ENCODE measurements at places on chromosomes 1 and 21.

- no peak for DNase-seq
These were observed 27.5 kb downstream of the TRPM2 start for GRCh38 chr21:44380876-44381275.

- DNase-seq = no peak
These were observed 1.8 kb downstream of the LAMB3 start for GRCh38 chr1:209650454-209650853.

DNA sequence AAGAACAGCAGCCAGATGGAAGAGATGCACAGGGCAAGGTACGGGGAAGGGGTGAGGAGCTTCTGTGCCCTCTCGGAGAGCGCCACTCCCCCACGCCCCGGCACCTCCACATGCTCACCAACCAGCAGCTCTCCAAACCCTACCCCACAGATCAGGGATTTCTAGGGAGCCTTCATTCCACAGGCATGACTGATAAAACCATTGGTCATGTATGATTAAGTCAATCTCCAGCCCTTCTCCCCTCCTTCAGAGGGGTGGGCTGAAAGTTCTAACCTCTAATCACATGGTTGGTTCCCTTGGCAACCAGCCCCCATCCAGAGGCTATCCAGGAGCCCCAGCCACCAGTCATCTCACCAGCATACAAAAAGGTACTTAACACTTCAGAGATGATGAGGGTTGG is 144.7 kb downstream of the TGFBR3 start:
- DNase-seq = peak; percentile 33

DNA sequence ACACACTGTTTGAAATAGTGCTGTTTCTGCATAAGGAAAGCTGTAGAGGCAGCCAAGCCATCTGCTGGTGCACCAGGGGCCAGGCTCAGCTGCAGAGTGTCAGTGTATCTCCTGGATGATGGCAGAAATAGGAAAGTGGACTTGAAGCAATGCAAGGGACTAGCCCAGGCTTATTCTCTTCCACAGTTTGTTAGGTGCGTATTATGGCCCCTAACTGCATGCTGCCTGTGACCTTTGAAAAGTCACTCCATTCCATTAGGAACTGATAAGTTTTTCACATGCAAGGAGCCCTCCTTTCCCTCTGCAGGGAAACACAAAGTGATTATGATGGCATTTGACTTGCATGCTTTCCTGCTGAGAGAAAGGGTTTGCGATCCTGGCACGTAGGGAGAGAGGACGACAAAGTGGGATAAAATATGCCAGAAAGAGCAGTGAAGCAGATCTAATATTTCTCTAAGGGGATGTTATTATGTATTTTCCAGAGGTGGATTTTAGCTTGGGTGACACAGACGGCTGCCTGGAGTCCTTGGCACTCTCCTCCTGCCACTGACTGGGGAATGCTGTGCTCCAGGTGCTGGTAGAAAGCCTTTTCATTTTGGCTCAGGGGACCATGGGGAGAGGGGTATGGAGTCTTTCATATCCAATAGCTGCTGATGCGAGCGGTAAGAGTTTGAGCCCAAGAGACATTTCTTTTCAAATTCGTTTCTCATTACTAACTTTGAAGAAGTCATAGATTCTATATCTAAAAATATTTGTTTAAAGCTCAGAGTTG is 402.1 kb upstream of the B3GALT2 start:
- DNase-seq = no peak

- no peak for DNase-seq
These were observed 16.2 kb downstream of the ITGB3BP start for GRCh38 chr1:63506782-63507181.

- DNase-seq = no peak
These were observed 271.2 kb downstream of the MATN1 start for GRCh38 chr1:30452170-30452569.

- no peak for DNase-seq
These were observed 10.1 kb downstream of the ZZZ3 start for GRCh38 chr1:77672374-77672773.

- peak; percentile 22 for DNase-seq
These were observed 8.6 kb upstream of the BCL2L15 start for GRCh38 chr1:113895961-113896360.

- peak; percentile 52 for DNase-seq
These were observed 100.0 kb upstream of the EDEM3 start for GRCh38 chr1:184854496-184855140.

DNA sequence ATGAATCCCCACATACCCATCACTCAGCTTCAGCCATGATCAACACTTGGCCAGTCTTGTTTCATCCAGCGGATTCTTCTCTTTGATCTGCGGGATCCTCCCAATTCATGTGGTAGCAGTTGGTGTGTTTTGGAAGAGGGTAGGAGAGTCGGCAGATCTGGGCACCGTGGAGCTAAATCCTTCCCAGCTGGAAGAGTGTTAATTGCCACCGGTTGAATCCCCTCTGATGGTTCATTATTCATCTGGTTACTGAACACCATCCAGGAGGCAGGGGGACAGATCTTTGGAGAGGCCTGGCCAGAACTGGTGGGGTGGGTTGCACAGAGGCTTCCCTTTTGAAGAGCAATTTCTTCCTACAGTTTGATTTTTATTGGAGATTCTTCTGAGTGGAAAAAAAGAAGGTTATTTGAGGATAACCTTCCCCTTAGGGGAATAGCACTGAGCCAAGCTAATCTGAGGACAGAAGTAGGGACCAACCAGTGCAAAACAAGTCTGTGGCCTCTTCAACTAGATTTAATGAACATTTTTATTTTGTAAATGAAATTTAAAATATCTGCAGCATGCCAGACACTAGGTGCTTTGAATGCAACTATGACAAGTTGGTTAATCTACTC is 8.1 kb downstream of the NFASC start:
- DNase-seq = no peak

DNA sequence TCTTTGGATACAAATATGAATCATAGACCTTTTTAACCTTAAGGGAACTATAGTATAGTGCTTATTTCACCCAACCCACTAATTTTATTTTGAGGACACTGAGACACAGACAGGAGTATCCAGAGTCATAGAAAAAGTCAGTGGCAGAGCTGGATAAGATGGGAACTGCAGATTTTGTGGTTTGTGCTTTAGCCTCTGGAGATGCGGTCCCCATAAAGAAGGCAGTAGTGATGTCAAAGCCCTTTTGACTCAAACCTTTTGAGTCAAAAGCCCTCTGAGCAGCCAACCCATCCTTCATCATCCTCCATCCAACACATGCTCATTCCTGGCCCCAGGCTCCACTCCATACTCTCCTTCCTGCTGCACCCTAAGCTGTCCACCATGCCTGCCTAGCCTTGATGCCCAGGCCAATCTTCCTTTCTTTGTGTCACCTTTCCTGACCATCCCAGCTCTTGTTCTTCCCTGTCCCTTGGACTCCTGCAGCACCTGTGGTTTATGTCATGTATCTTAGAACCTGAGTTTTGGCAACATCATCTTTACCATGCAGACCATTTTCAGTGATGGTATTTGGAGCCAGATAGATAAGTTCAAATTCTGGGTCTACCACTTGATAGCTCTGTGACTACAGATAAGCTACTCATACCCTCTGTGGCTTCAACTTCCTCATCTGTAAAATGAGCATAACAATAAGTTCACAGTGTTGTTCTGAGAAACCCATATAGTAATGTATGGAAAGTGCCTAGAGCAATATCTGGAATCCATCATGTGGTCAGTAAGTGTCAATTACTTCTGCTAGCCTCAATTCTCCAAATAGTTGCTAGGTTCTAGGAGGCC is 20.1 kb downstream of the SLAMF1 start:
- no peak for DNase-seq

DNA sequence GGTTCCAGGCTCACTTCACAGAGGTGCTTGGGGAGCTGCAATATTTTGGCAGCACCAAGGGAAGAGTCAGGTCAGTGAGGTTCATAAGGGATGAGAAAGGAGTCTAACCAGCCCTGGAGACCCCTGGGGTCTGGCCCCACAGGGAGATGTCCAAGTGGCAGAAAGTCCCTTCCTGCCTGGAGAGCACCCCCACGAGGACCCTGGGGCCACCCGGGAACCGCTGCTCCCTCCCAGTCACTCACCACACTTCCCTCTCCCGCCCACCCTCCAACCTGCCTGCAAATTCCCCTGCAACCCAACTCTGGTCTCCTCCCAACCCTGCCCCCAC is 6.5 kb upstream of the ITGB2 start:
- no peak for DNase-seq

GRCh38 chr1:24714859-24715520 is 30.3 kb upstream of the CLIC4 start:
- DNase-seq = peak; percentile 63

- DNase-seq = no peak
These were observed 69.5 kb downstream of the GRIK3 start for GRCh38 chr1:36964830-36965229.

DNA sequence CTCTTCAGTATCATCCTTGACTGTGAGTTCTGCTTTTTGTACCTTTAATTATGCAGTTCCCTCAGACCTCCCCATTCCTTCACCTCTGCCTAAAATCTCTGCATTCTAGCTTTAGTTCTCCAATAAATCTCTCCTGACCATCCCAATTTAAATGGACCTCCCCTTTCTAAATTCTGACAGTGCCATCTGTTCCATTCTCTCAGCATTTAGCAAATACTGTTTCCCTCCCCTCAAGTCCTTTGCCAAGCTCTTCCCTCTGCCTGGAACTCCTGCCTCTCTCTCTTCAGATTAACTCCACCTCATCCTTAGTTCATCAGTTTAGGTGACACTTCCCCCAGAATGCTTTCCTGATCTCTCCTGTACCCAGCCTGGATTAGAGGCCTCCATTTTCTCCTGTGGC is 54.0 kb upstream of the JUN start:
- no peak for DNase-seq

DNA sequence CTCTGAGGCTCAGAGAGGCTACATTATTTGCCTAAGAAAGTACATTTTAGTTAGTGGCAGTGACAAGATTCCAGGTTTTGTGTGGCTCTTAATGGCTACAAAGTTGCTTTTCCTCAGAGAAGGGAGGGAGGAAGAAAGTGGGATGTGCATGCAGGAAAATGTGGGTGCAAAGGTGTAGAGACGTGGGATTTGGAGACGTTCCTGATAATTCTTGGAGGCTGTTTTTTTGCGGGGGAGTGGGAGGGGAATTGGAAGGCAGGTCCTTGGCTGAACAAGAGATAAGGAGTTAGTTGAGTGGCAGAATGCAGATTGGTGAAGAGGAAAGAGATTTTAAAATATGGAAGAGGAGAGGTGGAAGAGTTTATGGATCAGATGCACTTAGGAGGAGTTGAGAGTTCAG is 258.1 kb downstream of the GRIK3 start:
- DNase-seq = no peak

DNA sequence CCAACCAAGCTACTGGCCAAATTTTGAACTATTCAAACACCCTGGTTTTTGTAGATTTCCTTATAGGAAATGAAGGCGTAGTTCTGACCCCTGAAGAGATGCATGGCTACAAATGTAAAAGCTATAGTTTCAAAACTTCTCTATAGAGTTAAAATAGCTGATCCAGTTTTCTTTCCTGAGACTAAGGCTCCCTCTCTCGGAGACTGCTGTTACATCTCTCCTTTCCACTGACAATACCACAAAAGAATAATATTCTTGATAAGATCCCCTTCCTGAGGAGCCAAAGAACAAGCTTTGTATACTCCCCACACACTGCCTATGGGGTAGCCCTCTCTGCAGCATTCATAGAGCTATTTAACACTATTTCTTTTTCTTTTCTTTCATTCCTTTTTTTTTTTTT is 6.7 kb upstream of the CFAP126 start:
- peak; percentile 34 for DNase-seq

- DNase-seq = peak; percentile 65
These were observed 83.7 kb upstream of the BCL10 start for GRCh38 chr1:85359874-85360721.

GRCh38 chr1:165253818-165254254 is 102.7 kb downstream of the LMX1A start:
- DNase-seq = no peak

- no peak for DNase-seq
These were observed 51.6 kb downstream of the CHD5 start for GRCh38 chr1:6128276-6129081.

GRCh38 chr1:246293366-246294121 is 213.5 kb downstream of the SMYD3 start:
- DNase-seq = no peak

DNA sequence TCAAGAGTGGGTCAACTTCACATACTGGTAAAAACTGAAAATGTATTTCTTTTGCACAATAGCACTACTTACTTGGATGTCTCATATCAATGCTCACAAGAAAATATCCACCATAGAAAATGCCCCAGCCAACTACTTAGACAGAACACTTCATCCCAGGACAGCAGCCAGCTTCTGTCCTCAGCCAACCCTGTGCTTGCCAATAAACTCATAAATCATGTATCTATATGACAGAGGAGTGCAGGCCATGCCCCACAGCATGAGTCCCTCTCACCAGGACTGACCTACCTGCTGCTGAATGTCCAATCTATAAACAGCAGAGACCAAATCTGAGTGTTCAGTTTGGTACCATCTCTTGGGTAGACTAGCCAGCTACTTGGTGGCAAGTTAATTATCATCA is 179.3 kb downstream of the OMA1 start:
- no peak for DNase-seq

- no peak for DNase-seq
These were observed 6.2 kb upstream of the PFKL start for GRCh38 chr21:44293551-44294231.

- no peak for DNase-seq
These were observed 181.0 kb upstream of the KLHDC7A start for GRCh38 chr1:18299441-18300338.

DNA sequence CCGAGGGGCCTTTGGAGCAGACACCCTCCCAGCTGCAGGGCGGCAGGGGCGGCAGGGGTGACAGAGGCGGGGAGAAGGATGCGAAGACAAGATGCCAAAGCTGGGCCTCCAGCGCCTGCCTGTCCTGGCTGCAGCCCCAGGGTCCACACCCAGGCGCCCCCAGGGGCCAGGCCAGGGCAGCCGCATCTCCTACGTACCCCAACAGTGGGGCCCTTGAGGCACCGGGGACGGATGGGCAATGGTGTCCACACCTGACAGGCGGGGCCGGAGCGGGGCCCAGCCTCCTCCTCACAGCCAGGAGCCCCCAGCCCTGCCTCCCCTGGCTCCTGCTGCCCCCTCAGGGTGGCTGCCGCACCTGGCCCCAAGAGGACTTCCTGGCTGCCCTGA is 7.2 kb downstream of the B3GALT6 start:
- DNase-seq = no peak

DNA sequence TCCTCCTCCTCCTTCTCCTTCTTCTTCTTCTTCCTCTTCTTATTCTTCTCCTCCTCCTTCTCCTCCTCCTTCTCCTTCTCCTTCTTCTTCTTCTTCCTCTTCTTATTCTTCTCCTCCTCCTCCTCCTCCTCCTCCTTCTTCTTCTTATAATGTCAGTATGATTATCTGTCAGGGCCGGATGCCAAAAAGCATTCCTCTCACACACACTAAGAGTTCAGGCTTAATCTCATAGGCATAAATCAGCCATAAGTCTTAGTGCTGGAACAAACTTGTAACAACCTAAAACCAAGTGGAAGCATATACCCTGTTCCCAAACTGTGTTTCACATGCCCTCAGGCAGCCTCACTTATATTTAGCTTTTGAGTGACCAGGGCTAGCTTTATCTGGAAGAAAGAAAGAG is 240.3 kb downstream of the LMX1A start:
- DNase-seq = no peak
